ENCODE measurements at places on chromosomes 16 and 17.
A peak's percentile ranks its signal among the peaks of the same experiment; 100 is the strongest.

DNA sequence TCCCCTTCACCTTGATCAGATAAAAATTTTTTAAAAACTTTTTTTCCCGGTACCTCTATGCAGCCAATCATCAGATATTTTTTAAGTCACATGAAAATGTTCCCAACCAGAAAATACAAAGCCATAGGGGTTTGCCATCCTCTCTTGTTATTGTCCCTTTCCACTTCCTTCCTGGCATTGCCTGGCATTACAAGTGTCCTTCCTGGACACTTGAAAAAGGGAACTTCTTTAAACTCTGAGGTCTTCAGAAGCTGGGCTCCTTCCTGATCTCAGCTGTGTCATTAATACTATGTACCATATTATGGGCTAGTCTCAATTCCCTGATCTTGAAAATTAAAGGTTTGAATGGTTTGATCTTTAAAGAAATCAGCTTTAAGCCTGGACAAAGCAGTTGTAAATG, 64.9 kb downstream of the TEX14 start:
- DNase-seq = no peak

- DNase-seq = no peak
These were observed 16.7 kb upstream of the C16orf78 start for GRCh38 chr16:49356728-49357488.

DNA sequence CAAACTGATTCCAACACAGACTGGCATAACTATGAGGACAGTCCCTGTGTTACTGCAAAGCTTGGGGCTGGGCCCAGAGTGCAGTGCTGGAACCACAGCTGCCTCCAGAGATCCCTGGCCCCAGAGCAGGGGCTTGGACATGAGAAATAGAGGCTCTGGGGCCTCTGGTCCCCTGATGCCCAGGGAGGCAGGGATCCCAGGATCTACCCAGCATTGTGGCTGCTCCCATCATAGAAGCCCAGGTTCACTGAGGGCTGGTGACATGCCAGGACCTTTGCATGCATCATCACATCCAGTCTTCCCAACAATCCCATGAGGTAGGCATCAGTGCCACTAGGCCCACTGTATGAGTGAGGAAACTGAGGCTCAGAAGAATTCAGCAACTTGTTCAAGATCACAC, 95.8 kb downstream of the TMEM132E start:
- no peak for DNase-seq

GRCh38 chr17:69222707-69223258, 5.8 kb downstream of the ABCA10 start:
- no peak for DNase-seq

DNA sequence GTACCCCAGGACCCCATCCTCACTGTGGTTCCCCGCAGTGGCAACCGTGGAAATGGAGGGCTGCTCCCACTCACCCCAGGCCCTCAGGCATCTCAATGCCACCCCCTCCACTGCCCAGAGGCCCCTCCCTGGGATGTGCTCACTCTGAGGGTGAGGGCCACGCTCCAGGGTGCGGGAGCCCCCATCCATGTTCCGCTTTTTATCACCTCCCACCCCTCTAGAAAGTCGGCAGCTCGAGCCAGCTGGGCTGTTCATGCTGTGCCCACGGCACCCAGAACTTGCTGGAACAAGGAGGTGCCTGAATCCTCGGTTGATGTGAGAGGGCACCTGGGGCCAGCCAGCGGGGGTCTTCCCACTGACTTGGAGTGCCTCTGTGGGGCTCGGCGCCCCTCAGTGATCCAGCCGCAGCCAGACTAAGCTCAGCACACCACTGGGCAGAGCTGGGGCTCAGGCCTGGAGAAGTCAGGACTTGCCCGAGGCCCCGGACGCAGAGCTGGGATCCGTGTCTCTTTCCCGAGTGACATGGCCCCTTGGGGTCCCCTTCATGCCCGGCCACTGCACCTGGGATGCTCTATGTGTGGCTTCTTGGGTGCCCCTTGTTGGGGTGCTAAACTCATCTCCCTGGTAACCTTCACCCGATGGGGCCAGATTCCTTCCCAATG, 143.1 kb upstream of the GSE1 start:
- no peak for DNase-seq

- DNase-seq = no peak
These were observed 23.1 kb downstream of the PITPNC1 start for GRCh38 chr17:67400193-67400592.

DNA sequence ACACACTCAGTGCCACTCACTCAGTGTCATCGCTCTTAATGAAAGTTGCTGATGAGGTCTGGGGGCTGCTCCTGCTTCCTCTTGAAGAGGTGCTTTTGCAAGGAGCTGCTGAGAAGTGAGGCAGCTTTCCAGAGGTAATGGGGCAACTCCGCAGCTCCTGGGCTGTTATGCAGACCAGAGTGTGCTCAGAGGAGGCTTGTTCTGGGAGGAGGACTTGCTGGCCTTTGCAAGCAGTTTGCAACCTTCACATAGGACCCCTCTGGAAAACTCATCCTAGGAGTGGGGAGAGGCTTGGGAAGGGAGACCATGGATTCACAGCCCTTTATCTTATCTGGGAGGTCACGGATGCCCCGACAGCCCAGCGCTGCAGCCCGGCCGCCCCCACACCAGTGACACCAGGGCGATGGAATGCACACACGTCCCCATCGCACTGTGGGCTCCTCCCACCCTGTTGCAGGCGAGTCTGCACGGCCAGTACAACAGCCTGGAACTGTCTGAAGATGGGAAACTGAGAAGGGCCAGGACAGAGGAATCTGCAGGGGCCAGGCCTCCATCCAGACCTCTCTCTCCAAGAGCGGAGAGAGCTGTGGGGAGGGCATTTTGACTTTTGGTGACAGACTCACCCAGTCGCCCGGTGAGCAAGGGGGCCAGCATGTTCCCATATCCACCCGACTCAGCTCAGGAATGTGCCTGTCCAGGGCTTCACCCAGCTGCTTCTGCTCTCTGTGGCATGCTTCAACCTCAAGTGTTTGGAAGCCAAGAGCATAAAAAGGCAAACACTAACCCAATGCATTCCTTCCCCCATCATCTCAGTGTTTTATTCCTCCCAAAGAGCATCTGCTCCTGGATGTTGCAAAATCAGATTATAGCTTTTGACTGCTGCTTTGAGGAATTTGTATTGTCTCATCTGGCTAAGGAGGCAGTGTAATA, 78.6 kb upstream of the ZNF469 start:
- DNase-seq = no peak

- DNase-seq = no peak
These were observed 6.8 kb downstream of the FAM83G start for GRCh38 chr17:18997650-18998196.

DNA sequence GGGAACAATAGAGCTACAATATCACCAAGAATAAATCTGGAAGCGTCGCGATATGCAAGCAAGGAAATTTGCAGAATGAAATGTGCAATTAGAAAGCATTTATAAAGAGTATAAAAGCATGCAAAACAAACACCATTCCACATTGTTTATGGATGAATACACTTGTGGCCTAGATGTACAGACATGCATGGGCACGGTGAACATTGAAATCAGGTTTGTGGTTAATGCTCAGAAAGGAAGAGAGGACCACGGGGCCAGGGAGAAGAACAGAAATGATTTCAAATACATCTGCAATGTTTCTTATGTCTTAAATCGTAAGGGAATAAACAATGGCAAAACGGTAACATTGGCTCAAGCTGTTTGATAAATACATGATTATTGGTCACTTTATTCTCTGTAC, 235.9 kb downstream of the FOXL1 start:
- DNase-seq = no peak

DNA sequence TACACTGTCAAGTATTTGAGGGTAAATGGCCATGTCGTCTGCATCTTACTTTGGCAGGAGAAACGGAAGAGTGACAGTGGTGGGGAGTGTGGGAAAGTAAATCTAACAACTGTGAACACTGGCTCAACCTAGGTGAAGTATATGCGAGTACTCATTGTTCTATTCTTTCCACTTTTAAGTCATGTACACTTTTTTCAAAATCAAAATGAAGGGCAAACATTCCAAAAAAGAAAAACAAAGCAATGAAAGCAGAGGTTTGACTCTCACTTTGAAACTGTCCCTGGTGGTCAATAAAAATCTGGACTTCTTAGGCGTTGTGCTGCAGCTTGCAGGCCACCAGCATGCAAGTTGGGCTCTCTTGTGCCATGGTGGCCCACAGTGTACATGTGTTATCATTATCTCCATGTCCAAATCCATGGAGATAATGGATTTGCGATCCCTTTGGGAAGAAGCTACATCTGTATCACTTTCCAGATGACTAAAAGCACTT, 32.7 kb downstream of the STAT5B start:
- DNase-seq = no peak

- DNase-seq = no peak
These were observed 75.3 kb upstream of the TBC1D3K start for GRCh38 chr17:37848690-37849616.

DNA sequence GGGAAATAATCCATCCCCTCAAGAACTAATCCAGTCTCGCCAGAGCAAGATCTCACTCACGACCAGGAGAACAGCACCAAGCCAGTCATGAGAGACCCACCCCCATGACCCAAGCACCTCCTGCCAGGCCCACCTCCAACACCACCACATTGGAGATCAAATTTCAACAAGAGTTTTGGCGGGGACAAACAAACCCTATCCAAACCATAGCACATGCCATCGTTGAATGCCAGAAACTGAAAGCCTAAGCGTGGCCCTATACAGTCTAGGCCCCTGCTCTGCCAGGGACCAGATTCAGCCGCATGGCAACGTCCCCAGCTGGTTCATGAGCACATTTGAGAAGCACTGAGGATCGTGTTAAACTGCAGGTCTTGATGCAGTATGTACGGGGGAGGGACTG, 57.3 kb downstream of the AXIN2 start:
- no peak for DNase-seq

DNA sequence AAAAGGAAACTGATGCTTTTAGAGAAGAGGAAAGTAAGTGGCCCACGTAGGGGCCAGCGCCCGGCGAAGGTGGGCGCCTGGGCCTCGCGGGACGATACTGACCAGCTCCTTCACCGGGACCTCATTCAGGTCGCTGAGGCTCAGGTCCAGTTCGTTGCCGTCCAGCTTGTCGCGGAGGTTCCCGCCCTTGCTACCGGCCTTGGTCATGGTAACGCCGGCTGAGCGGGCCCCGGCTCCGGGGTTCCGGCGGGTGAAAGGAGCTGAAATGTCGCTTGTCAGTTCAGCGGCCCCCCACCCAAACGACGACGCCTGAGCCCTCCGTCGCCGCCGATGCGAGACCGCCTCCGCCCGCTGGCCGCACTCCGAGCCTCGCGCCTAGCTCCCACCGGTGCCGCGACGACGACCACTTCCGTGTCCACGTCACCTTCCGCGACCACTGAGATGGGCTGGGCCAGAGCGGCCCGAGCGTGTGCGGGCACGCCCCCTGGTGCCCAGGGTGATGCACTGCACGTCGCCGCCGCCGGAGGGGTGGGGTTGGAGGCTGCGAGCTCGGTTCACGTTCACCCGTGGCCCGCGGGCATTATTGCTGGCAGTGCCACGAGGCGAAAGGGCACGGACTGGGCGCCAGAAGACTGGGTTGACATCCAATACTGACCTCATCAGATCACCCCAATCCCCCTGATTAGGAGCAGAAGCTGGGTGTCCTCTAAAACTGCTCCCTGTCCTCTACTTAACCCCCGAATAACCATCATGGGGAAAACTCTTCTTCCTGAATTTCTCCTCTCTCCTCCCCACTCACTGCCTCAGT, at the start of gene LRRC59:
TSS of gene LRRC59 (minus strand) at position 413 of the 808 bp plus-strand sequence. CDS start at position 207, 206 bp downstream.
- DNase-seq = peak; percentile 90

- no peak for DNase-seq
These were observed 120.7 kb upstream of the MAF start for GRCh38 chr16:79721270-79721669.

- DNase-seq = peak; percentile 43
These were observed 873 bp downstream of the SETD1A start for GRCh38 chr16:30958175-30959079.

GRCh38 chr16:16148755-16149154, 74.5 kb downstream of the ABCC6 start:
- DNase-seq = no peak

DNA sequence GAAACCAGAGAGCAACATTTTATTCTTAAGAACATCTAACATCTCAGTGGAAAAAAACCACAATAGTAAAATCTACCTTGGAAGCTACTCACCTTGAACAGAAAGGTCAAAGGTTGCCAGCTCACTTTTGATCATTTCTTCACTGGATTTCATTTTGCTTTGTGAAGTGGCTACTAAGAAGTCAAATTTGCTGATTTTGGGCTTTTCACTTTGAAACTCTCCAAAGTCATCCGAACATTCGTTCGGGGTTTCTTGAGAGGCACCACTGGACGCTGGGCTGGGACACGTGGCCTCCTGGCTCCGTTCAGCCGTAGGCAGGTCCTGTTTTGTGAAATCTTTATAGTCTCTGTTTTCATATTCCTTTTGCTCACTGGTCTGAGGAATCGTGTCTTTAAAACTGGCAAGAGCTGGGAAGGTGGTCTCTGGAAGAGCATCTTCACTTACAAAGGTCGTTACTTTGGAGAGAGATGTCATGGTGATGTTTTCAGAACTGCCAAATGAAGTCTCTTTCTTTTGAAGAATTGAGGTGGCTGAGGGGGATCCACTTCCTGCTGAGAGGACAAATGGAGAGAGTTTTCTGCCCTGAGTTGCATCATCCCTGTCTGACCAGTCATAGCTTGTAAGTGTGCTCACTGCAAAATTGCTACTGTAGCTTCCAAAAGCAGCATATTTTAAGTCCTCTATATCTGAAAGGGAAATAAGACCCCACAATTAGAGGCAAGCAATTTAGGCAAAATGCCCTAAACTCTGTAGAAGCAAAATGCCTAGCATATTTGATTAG, 52.4 kb downstream of the DUSP14 start:
- DNase-seq = no peak

GRCh38 chr16:65119901-65120401, 1.9 kb downstream of the CDH11 start:
- no peak for DNase-seq

DNA sequence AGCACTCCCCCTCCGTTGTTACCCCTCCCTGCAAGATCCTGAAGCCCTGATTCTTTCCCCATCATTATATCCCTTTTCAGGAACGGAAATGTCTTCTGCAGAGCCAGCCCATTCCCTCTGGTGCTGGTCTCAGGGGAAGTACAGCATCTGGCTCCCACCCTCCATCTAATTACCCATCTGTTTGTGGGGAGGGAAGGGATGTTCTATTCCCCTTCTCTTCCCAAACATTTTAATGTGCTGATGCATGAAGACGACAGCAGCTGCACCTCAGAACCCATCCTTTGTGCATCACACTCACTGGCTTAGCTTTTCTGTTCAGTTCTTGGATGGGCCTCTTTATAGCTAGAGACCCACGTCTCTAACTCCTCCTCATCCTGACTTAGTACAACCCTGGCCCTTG, 367.2 kb downstream of the CDH13 start:
- DNase-seq = no peak

DNA sequence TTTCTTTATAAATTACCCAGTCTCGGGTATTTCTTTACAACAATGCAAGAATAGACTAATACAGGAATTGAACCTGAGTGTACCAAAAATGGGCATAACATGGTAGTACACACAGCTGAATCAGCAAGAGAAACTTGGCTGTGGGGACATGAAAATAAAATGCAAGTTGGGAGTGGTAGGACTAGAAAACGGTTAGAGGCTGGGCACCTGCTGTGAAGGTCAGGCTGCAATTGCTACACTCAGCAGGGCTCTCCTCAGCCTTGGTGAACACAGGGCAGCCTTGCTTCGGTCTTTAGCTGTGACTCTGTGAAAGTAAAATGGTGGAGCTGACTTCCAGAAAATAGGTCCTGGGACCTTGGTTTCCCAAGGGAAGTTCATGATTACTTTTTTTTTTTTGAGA, 45.6 kb downstream of the CNGB1 start:
- DNase-seq = no peak

GRCh38 chr17:386141-386876, 33.7 kb upstream of the RPH3AL start:
- DNase-seq = peak; percentile 84

- peak; percentile 16 for DNase-seq
These were observed at the start of gene SCNN1G for GRCh38 chr16:23182679-23183542. SCNN1G (plus strand) TSS chr16:23182745; CDS start chr16:23186272, 3,527 bp downstream.

- DNase-seq = no peak
These were observed 14.2 kb upstream of the CCL1 start for GRCh38 chr17:34377078-34377823.
